ENCODE measurements at places on chromosomes 5 and 9. TPM values are rescaled to one million over a fixed set of nuclear protein-coding genes. Genes with fewer than 3 reads are reported as not detected.

GRCh38 chr5:23419115-23419514 lies 88.3 kb upstream of the PRDM9 start:
- DNase-seq: no peak

Gene AGGF1
- 69.6 TPM for total RNA-seq

Gene IL4
- not detected for total RNA-seq

GRCh38 chr5:33925278-33925677 lies 10.9 kb upstream of the RXFP3 start:
- no peak for DNase-seq

DNA sequence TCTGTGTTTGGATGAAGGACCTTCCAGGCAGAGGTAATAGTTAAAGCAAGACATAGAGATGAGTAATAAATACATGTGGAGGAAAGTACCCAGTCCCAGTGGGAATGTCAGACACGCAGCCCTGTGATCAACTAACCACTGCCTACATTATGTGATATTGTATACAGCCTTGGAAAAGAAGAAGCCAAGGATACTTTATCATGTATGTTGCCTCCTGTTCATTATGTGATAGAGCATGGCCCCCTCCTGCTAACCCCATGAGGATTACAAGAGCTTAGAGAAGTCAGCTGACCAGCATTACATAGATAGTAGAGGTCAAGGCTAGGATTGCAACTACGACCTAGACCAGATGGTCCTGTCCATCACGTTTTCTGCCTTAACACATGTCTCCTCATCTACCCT lies 497.0 kb upstream of the TNC start:
- no peak for DNase-seq

GRCh38 chr5:34867660-34868059 lies 28.7 kb downstream of the TTC23L start:
- no peak for DNase-seq

Gene CCDC187
- 0.40 TPM for total RNA-seq

DNA sequence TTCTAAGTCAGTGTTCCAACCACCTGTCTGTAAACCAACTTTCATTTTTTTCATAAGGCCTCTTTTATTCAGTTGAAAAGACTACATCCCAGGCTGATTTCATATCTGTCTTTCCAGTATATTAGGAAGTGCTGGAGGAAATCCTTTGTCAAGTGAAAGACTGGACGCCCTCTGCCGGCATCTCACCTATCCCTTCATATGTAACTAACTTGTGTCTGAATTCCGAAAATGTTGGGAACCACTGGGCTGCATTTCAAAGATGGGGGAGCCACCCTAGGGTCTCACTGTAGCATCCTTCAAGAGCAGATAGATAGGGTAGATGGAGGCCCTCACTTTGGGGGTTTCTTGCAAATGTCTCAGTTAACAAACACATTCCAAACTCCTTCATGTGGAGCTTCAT lies 569.8 kb downstream of the CTNND2 start:
- no peak for DNase-seq
